ENCODE measurements at places on chromosomes 2 and 18. TPM values are rescaled to one million over a fixed set of nuclear protein-coding genes. Genes with fewer than 3 reads are reported as not detected.
A peak's percentile ranks its signal among the peaks of the same experiment; 100 is the strongest.

Gene UPP2
- 0.24 TPM for total RNA-seq

- no peak for DNase-seq
Observed at GRCh38 chr2:177467646-177468045, 75.1 kb downstream of the AGPS start.

DNA sequence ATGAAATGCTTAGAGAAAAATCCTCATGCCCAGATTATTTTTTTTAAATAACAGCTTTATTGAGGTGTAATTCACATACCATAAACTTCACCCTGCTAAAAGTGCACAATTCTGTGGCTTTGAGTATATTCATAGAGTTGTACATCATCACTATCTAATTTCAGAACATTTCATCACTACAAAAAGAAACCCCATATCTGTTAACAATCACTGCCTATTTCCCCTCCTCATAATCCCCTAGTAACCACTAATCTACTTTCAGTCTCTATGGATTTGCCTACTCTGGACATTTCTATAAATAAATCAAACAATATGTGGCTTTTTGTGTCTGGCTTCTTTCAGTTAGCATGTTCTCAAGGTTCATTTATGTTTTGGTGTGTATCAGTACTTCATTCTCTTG, 51.4 kb downstream of the OSBPL1A start:
- DNase-seq = peak; percentile 43

- DNase-seq = peak; percentile 21
Observed at GRCh38 chr2:74816540-74817303, 17.2 kb upstream of the HK2 start.

DNA sequence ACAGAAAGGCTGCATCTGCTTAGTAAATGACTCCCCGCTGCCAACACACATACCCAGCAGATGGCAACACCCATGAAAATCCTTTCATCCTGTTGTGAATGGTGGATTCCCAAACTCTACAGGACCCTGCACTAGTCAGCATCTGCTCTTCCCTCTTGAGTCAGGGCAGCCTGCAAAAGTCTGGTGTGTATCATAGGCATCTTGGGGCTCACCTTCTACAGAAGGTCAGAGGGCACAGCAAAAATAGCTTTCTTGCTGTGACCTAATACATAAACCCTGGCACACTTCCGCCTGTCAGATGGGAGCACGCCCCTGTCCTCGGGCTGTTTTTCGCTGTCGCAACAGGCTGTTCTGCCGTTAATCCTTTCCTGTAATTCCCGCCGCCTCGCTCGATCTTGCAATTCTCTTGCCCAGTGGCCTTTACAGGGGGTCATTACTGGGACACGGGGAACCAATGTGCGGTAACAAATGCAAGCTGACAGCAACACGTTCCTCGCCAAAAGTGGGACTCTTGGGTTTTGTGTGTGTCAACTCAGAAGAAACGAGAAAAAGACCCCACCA, 19.9 kb upstream of the SCYGR1 start:
- peak; percentile 8 for DNase-seq

Measured in umbilical cord (tissue), 2 donors.